IgD-negative memory B cell (primary cell): ENCODE measurements at places on chromosomes 16 and 17. TPM values are rescaled to one million over a fixed set of nuclear protein-coding genes. Genes with fewer than 3 reads are reported as not detected.

Gene SLC16A13
- 3.3 TPM for polyA plus RNA-seq

Gene C1QL1
- not detected for polyA plus RNA-seq

Gene NPB
- not detected for polyA plus RNA-seq

Gene C16orf92
- polyA plus RNA-seq: not detected

Gene FAM83G
- polyA plus RNA-seq: 6.8 TPM
